HEK293T (cell line): ENCODE measurements at places on chromosomes 2 and 18.

GRCh38 chr2:199503148-199503547, 45.4 kb upstream of the SATB2 start:
- DNase-seq, result no peak

GRCh38 chr2:176202491-176202890, 14.0 kb downstream of the HOXD1 start:
- DNase-seq, result no peak

- no peak for DNase-seq
Observed at GRCh38 chr2:201854221-201854801, 48.0 kb downstream of the CDK15 start.

DNA sequence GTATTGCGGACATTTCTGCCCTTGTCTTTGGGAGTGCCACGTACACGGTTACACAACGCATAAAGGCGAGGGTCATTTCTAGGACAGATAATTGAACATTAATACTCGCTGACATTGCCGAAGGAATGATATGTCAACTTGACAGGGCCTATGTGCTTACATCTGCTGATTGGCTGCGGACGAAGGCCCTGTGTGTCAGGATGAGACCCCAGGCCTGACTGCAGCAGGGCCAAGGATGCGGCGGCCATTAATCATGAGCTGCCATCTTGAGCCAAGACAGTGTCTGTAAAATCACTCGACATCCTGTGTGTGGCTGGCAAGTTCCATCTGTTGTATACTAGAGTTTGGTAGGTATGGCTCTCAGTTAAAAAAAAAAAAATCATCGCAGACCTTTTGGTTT, 96.6 kb downstream of the MEIS1 start:
- no peak for DNase-seq

- no peak for DNase-seq
Observed at GRCh38 chr2:24945907-24946306, 25.8 kb downstream of the DNAJC27 start.

GRCh38 chr2:183348492-183348891, 224.2 kb downstream of the NUP35 start:
- no peak for DNase-seq

GRCh38 chr2:215961981-215962380, 51.4 kb downstream of the MREG start:
- DNase-seq, result no peak

DNA sequence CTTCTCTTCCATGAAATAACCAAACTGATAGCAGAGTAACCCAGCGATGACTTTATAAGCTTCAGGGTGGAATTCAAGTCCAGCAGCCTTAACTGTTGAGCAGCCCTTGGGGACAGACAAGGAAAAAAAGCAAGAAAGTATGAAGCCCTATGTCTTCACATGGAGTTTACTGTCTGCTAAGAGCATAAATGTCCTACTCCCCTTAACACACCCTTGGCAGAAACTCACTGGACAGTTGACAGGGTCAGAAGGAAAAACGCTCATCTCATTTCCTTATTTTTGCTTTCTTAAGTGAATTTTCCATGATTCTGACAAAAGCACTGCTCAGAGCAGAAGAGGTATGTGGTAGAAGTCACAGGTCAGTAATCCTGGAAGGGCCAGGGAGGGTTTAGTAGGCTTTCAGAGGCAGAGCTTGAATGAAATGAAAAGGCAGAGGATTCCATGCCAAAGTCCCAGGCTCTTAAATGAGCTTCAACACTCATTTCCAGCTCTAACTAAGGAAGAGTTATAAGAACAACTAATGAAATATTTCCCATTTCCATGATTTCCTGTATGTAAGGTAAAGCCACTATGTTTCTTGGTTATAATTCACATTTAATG, 683.3 kb upstream of the KLHL29 start:
- no peak for DNase-seq

DNA sequence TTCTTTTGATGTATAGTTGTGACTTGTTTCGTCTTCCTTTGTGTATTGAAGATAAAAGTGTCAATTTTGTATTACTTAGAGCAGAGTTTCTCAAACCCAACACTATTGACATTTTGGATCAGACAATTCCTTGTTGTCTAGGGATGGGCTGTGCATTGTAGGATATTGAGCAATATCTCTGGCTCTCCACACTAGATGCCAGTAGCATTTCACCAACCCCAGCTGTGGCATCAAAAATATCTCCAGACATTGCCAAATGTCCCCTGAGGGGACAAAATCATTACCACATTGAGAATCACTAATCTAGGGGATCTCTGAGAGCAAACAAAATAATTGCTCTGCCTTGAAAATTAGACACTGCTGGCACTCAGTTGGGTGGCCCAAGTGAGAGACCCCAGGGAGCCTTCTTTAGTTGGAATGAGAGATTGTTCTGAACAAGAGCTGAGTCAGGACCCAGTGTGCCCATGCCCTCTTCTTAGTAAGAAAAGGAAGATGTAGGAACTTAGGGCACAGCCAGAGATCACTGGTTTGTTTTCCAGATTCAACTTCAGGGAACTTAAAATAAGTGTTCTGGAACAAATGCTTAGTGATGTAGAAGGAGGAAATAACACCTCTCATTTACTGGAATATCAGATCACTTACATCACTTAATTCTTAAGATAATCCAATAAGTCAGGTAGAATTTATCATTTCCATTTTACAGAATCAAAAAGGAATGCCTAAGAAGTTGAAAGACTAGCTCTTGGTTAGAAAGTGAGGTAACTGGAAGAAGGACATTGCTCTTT, 466.6 kb upstream of the TNP1 start:
- DNase-seq, result no peak

DNA sequence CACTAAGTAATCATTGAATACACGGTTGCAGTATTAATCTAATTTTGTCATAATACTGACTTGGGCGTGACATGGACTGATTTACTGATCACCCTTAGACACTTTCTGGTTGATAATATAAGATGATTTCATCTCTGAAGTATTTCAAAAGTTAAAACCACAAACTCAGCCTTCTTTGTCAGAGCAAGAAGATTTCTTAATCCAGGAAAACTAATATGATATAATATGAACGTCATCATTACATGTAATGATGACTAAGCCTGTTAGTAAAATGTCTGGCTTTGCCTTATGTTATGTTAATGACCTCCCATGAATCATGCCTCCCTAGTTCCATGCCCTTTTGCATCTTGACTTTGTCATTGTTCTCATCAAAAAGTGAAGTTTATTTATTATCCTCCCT, 1325.0 kb upstream of the CDH2 start:
- no peak for DNase-seq

DNA sequence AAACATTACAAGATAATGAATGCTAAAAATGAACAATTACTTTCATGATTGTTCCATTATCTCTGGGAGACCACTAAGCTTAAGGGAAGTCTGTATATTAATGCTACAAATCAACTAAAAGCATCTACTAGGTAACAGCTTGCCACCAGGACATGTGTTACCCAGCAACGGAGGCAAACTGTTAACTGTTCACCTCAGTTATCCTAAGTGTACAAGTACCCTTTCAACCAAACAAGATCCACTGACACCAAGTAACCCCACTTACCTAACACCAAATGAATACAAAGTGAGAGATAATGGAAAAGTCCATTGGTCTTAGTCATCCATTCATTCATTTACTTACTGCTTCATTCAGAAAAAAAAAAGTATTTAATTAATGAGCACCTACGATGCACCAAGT, 54.7 kb upstream of the KIDINS220 start:
- DNase-seq, result no peak

DNA sequence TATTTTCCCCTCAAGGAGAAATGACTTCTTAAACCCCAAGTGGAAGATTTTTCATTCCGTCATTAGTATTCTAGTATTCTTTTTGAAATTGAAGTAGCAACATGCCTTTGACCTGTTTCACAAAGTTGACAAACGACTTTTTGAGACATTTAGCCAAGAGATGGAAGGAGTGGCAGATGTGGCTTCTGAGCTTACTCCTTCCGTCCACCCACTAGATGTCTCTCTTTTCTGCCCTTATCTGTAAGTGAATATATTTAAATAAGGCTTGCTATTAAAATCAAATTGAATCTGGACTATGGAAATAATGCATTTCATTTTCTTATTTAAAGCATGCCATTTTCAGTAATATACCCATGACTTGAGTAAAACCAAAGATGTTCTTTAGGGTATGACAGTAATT, 74.1 kb downstream of the ACTR3 start:
- DNase-seq, result no peak

DNA sequence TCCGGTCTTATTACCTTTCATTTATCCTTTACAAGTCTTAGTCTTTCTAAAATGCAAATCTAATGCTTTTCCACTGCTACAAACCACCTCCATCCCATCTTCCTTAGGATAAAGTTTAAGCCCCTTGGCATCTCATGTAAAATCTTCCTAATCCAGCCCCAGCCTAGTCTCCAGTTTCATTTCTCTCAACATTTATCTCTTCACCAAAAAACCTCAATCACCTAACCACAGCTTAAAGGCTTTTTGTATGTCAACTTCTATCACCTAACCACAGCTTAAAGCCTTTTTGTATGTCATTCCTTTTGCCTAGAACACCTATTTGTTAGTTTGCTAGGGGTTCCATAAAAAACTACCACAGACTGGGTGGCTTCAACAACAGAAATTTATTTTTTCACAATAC, 4.2 kb downstream of the TRAK2 start:
- no peak for DNase-seq
